ENCODE measurements at places on chromosomes 1 and 21.

DNA sequence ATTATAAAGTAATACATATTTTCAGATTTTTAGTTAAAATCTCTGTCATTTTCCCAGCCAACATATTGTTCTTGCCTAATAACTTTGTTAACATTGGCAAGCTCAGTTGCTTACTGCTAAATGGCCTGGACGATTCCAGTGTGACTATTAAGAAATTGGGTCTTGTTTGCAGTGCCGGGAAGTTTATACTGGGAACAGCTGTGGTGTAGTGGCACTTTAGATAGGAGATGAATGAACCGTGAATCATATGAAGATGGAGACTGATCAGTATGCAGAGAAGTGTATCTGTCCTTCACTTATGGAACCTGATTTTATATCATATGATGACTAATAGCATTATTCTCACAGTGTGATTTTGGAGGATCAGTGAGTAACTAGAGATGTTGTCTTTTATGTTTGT, 3.3 kb downstream of the CHRM3 start:
- no peak for DNase-seq

GRCh38 chr1:60874718-60875117, 207.6 kb upstream of the NFIA start:
- DNase-seq: no peak

DNA sequence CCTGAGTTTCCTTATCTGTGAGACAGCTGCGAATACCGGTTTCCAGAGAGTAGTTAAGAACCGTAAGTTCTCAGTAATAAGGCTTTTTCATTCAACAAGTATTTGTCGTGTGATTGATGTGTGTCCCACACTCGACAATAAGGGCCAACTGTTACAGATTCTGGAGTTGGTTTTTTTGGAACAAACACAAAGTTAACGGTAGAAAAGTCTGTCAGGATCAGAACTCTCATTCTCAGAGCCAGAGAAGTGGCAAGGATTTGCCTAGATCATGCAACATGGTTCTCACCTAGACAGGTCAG, 837 bp downstream of the NUDC start:
- no peak for DNase-seq

GRCh38 chr1:99599678-99600175, 46.2 kb upstream of the PALMD start:
- no peak for DNase-seq

DNA sequence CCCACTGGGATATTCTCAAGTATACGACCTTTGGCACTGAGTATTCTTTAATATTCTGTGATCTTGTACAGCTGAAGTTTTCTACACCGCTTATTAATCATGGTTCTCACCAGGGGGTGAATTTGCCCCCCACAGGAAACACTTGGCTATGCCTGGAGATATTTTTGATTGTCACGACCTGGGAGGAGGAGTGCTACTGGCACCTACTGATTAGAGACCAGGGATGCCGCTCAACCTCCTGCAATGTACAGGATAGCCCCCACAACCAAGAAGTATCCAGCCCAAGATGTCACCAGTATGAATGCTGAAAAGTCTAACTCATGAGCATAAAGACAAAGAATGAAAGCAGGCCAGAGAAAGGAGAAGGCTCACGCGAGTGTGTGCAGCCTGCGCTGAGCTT, 13.7 kb downstream of the REG4 start:
- no peak for DNase-seq

GRCh38 chr1:229379846-229380245, 37.0 kb upstream of the CCSAP start:
- DNase-seq: no peak

- no peak for DNase-seq
Observed at GRCh38 chr1:28933277-28933676, 18.9 kb downstream of the EPB41 start.

DNA sequence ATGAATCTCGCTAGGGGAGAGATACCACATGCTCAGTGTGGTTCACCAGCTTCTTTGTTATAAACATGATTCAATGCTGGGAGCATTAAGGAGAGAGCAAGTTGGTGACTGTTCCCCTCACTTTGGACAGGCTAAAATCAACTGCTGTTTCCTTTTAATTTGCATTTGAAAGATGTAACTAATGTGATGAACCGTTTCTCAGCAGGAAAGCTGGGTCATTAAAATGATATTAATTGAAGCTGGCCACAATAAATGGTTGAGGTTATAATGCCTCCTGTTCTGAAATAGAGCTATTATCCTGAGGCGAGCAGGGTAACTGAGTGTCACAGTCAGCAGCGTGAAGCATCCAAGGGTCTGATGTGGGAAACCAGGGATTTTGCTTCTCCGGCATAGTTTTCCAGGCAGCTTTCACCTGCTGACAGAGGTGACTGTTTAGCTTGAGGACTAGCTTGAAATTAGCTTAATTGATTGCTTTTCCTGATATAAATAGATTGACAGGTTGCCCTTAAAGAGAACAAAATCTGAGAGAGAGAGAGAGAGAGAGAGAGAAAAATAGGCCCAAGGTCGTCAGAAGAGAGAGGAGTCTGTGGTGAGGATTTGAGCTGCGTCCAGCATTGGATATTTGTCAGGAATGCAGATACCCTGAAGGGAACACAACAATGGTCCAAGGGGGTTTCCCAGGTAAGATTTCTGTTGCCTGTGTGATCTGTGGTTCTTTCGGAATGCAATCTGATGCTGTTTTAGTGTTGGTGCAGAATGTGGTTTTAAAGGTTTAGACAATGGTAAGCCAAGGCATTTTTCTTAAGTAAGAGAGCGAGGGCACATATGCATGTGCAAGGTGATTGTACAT, 209.7 kb downstream of the PATJ start:
- DNase-seq: no peak

GRCh38 chr1:14108356-14109275, 408.6 kb downstream of the PRDM2 start:
- DNase-seq: no peak

GRCh38 chr1:53390736-53391135, 62.9 kb upstream of the LRP8 start:
- DNase-seq: no peak

DNA sequence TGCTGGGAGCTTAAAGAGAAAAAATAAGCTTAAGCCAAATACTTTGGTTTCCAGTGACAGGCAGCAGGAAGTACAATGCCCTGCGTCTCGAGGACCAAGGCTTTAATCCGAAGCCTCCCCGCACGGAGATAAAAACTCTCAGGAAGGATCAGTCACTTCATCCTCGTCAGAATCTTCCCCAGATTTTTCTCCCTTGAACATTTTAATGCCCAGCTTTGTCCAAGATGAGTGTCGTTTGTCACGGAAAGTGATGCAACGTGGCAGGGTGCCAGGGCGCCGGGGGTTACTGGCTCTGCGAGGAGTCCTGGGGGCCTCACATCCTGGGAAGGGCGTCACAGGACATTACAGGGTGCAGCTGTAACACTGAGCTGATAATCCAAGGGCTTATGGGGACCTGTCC, 25.2 kb upstream of the PCBP3 start:
- no peak for DNase-seq

DNA sequence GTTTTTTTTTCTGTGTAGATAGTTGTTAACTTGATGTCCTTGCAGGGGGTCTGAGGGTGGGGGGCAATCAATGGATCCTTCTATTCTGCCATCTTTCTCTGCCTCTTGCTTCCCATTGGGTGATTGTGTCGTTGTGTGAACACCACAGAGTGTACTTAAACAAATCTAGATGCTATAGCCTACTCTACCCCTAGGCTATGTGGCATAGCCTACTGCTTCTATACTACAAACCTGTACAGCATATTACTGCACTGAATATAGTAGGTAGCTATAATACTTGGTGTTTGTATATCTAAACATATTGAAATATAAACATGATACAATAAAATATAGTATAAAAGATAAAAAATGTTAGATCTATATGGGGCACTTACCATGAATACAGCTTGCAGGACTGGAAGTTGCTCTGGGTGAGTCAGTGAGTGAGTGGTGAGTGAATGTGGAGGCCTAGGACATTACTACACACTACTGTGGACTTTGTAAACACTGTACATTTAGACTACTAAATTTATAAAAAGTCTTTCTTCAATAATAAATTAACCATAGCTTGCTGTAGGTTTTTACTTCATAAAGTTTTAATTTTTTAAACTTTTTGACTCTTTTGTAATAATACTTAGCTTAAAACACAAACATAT, 105.4 kb downstream of the CENPF start:
- DNase-seq: no peak

- no peak for DNase-seq
Observed at GRCh38 chr1:43936431-43937151, 3.0 kb downstream of the ARTN start.

- no peak for DNase-seq
Observed at GRCh38 chr1:7517611-7518330, 253.3 kb upstream of the VAMP3 start.

GRCh38 chr1:212858461-212859265, 588 bp downstream of the FLVCR1 start:
- DNase-seq: no peak

DNA sequence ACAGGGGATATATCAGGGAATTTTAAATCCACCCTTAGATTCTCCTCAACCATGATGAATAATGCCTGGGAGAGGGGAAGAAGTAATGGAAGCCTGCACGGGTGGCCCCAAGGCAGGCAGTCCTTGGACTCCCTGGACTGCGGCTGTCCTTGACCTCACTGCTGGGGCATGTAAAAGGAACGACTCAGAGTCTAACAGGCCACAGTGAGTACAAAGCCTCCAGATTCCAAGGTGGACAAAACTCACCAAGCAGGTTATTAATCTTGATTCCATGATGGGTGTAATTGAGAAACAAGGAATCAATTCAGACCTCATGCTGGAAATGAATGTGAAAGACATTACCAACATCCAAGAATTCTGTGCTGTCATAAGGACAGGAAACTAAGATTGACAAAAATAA, 13.0 kb upstream of the ARHGAP29 start:
- no peak for DNase-seq

DNA sequence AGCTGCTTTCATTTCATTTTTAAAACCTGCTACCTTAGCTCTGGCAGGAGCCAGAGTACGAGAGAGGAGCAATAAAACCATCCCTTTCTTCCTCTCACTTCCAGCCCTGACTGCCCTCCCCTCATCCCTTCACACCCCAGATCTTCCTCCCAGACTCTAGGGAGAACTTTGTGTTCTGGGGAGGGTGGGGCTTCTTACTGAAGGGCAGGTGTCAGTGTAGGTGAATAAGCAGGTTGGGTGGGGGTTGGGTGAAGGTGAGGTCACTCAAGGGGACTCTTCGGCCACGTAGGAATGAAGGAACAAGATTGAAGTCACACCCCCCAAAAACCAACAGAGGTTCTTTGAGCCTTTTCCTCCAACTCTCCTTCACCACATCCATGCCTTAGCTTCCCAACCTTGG, 88.9 kb downstream of the CD58 start:
- no peak for DNase-seq

GRCh38 chr1:183821889-183822611, 17.1 kb downstream of the RGL1 start:
- no peak for DNase-seq

- no peak for DNase-seq
Observed at GRCh38 chr1:177385760-177386698, 215.3 kb downstream of the BRINP2 start.

- DNase-seq: no peak
Observed at GRCh38 chr1:32716312-32717148, 14.0 kb upstream of the SYNC start.

DNA sequence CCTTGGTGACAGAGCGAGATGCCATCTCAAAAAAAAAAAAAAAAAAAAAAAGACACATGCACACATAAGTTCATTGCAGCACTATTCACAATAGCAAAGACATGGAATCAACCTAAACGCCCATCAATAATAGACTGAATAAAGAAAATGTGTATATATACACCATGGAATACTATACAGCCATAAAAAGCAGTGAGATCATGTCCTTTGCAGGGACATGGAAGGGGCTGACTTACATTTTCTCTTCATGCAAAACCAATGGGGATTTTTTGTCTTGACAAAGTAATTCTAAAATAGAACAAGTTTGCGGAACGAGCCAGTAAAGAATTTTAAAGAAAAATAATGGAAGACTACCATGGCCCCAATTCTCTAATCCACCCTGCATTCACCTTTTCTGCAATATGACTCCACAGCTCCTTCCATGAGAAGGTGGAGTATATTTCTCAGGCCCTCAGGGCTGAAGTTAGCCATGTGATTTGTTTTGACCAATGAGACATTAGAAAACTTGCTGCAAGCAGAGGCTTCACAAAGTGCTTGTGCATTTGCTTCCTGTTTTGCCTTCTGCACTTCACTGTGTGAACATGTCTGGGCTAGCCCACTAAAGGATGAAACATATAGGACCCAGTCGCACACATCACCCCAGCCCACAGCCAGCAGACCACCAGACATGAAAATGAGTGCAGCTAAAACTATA, 78.8 kb upstream of the NR5A2 start:
- no peak for DNase-seq

GRCh38 chr1:171266930-171267329, 18.6 kb downstream of the FMO1 start:
- DNase-seq: no peak

- DNase-seq: no peak
Observed at GRCh38 chr1:212072047-212072446, 36.5 kb downstream of the DTL start.

All from stimulated activated CD4-positive, alpha-beta T cell treated with anti-CD3 and anti-CD28 coated beads, TNF-alpha, amount 100 ng/mL, for 4 hours (primary cell).